ENCODE measurements at places on chromosomes 16 and 17.

DNA sequence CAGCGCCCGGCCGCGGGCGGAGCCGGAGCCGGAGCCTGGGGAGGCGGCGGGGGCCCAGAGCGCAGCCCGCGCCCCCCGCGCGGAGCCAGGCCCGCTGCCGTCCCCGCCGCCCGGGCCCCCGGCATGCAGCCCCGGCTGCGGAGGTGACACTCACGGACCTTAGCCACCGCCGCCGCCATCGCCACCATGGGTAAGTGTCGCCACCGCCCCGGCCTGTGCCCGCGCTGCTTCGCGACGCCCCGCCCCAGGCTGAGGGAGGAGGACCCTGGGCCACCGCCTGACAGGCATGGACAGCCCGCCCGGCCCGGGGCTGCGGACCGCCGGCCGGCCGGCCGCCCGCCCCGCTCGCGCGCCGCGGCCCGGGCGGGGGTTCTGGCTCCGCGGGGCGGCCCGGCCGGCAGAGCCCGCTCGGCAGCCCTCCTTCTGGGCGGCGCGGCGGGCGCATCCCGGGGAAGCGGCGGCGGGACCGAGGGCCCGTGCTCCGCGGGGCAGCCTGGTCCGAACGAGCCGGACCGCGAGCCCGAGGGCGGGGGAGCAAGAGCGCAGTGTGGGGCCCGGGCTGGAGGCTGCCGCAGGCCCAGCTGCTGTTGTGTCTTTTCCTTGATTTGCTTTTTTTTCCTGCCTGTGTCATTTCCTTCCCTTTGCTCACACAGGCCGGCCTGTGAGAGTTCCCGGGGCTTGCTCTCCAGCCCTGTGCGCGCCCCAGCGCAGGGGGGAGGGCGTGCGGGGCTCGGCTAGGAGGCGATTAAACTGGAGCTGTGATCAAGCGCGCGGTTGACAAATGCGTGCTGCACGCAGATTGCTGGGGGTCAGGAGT, 565 bp downstream of the MAP3K3 start:
- peak; percentile 54 for DNase-seq

DNA sequence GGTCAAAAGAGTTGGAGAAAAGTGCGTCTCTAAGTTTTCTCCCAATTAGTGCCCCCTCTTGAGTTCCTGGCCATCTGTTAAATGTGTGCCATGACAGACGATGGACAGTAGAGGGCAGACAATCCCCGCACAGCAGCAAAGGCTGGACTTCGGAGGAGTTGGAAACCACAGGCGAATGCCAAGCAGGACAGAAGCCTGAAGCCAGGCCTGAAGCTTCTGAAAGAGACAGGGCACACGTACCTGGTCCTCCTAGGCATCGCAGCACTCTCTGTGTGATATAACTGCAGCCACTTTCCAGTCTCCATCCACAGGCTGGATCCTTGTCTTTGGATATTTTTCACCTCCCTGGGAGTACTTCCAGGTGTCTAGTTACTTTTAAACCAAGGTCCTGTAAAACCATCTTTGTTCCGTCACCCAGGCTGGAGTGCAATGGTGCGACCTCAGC, 14.5 kb downstream of the C17orf100 start:
- DNase-seq, result peak; percentile 58

DNA sequence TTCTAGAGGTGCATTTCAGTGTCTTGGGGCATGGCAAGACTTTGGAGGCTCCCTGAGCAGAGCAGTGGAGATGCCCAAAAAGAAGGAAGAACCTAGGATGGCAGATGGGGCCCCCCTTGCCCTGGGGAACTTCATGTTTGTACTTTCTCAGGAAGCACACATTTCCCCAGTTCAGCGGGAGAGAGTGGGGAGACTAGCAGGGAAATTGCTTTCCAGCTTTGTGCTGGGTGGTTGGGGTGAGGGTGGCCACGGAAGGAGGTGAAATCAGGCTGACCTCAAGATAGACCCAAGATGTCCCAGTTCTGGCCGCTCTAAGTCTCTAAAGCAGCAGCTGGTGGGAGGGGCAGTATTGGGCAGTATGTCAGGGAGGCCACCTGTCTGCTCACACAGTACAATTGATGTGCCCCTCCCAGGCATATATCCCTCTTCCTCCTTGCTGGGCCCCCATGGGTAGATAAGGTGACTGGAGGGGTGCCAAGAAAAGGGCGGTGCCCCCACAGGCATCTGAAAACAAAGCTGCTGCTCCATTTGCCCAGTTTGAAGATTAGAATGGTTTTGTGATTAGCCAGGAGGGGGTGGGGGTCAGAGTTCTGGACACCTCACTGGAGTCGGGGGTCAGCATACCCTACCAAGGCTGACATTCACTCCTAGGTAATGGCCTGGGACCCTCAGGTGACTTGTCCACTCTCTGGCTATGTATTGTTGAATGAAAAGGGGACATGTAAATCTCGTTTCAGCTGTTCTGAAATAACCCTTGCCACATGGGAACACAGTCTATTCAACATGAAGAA, 17.1 kb upstream of the NAGLU start:
- no peak for DNase-seq

DNA sequence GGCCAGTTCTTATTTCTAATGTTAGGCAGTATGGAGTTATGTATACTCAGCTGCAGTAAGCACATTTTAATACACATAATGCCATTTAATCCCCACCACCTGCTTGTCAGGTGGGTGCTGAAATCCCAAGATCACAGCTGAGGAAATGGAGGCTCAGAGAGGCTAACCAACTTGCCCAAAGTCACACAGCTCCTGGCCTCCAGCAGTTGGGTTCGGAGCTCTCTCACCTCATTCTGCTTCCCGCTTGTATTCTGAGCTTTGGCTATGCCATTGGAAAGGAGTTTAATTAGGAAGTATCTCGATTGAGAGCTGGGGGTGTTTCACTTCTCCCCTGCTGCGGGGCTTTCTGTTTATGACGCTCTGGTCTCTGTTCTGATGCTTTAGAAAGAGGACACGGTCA, 72.6 kb upstream of the CACNG5 start:
- no peak for DNase-seq

- no peak for DNase-seq
Measured at GRCh38 chr16:89050119-89050867, 43.4 kb upstream of the ACSF3 start.

GRCh38 chr17:29008591-29008990, 2.8 kb upstream of the SEZ6 start:
- DNase-seq, result no peak

DNA sequence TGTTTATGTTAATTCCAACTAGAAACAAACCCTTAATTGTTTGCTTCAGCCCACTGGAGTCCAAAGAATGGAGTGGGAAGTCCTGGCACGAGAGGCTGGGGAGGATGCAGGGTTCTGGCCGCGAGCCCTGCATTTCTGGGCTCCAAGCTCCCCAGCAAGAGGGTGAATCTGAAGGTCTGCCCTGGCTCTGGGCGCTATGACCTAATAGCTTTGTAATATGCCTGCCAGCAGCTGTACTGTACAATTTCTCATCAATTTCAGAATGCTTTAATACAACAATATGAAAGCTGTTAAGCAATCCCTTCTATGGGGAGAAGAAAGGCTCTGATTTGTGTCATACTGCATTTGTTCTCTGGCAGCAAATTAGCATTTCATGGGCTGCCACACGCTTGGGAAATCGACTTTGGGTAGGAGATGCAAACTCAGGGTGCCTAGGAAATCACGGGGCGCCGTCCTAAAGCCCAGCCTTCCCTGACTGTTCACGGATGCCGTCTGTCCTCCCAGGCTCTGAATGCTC, 43.8 kb downstream of the NDEL1 start:
- no peak for DNase-seq

DNA sequence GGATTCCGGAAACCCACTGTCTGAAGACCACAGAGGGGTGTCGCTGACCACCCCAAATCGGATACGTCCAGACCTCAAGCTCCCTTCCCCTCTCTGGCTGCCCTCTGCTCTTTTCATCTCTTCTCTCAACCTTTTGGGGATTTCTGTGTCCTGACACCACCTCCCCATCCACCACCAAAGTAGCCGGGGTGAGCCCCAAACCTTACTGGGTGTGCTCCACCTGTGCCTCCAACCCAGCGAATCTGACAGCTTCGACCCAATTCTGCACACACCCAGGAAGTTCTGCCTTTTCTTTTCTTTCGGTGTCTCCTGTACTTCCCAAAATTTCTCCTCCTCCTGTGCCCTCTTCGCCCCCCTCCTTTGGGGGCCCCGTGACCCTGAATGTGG, 534 bp downstream of the KCTD11 start:
- DNase-seq, result no peak

- no peak for DNase-seq
Measured at GRCh38 chr16:49336581-49336980, 37.0 kb upstream of the C16orf78 start.

- no peak for DNase-seq
Measured at GRCh38 chr16:84959045-84959576, 52.2 kb downstream of the ZDHHC7 start.

DNA sequence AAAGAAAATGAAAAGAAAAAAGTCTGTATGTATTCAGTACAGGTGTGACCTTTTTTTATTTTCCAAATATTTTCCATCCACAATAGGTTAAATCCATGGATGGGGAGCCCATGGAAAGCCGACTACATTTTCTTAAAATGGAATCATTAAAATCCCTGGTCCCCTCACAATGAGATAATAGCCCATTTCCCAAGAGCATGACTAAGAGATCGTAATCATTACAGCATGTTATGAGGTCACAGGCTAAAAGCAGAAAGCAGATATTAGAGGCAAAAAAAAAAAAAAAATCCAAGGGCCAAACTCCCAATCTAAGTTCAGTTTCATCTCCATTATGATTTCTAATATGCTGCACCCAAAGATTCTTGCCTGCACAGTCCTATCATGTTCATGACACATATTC, 44.7 kb downstream of the CYTH1 start:
- peak; percentile 13 for DNase-seq

DNA sequence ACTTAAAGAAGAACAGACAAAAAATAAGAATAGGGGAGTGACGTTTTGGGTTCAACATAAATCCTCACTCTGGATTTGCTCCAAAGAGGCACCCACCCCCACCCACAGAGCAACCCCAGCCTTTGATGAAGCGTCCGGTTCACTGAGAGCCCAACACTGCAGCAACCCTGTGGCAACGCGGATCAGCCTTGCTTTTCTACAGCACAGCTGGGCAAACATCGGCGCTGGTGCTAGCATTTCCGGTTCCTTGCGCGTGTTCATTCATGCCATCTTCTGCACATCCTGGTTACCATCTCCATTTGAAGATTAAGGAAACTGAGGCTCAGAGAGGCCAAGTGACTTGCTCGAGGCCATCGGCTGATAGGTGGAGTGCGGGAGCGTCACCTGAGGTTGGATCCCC, 8.7 kb upstream of the GINS2 start:
- DNase-seq, result no peak

DNA sequence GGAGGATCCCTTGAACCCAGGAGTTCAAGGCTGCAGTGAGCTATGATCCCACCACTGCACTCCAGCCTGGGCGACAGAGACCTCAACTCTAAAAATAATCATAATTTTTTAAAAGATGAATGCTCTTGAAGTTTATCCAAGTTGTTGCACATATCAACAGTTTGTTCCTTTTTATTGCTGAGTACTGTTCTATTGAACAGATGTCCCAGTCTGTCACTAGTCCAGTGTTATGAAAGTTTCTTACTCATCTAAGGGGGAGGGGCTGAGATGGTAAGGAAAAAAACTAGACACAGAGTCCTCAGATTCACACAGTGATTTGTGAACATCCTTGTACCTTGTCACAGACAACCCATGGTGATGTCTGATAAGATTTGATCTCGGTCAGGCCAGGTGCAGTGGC, 3.9 kb downstream of the ACAP1 start:
- DNase-seq, result no peak

DNA sequence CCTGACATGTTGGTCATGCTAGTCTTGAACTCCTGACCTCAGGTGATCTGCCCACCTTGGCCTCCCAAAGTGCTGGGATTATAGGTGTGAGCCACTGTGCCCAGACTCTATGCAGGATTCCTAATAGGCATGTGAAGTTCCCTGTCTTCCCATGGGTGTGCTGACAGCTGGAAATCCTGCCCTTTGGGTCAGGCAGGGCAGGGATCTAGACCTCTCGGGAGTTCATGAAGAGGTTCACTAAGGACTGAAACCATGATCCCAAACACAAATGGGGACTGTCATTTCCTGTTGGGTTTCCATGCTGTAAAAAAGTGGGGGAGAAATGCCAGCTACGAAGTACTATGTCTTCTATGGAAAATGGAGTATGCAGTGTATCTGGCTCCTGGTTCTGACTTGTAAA, 52.1 kb downstream of the HIC1 start:
- DNase-seq, result no peak

GRCh38 chr16:84117494-84117843, 727 bp upstream of the MBTPS1 start:
- DNase-seq, result no peak

DNA sequence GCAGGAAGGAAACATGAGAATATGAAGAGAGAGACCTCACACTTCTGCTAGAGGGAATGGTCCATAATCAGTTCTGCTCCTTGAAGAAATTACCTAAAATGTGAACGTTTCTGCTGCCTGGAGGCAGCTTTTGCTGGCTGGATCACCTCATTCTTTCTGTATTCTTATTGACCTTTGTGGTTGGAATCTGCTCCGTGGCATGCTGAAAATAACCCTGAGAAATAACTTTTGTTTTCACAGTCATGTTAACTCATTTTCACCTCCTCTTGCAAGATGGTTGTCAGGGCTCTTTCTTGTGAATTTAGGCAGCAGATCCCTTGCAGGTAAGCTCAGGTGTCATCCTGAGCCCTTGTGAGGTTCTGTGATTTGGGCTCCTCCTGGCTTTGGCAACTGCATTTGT, 70.2 kb downstream of the IRF8 start:
- no peak for DNase-seq

DNA sequence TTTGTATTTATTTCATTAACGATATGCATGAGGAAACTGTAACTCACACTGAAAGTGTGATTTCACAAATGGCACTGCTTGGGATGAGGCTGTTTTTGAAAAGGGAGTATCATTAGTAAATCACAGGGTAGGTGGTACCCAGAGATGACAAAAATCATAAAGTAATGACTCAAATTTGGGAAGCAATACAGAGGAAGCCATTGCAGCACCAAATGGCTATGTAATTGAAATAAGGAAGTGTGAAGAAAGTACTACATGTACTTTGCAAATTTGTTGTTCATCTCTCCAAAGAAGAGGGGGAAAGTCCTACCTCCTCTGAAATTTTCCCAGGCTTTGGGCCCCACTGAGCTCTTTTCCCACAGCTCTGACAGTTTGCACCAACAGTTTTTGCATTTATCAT, 12.3 kb upstream of the ABCC12 start:
- DNase-seq, result no peak

DNA sequence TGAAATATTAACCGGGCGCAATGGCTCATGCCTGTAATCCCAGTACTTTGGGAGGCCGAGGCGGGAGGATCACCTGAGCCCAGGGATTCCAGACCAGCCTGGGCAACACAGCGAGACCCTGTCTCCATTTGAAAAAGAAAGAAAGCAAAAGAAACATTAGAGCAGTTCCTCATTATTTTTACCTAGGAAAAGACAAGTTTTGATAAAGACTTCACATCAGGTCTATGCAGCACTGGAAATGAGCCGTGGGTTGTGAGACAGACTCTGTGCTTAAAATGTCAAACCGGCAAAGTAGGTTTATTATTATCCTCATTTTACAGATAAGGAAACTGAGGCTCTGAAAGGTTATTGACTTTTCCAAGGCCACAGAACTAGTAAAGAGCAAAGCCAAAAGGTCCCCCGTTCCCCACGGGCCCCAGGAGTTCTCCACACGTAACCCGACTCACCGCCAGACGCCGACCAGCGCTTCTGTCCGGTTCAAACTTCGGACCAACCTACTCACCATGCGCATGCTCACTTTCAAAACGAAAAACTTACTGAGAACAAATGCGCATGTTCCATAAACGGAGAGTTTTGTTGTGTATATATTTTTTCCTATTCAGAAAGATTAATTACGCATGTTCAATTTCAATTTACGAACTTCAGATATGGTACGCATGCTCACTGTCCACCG, 356 bp downstream of the TUBD1 start:
- DNase-seq, result no peak

- no peak for DNase-seq
Measured at GRCh38 chr17:78601577-78602190, 24.5 kb upstream of the DNAH17 start.
